CD8-positive, alpha-beta memory T cell (primary cell): ENCODE measurements at places on chromosomes 3 and 15.
A peak's percentile ranks its signal among the peaks of the same experiment; 100 is the strongest.

DNA sequence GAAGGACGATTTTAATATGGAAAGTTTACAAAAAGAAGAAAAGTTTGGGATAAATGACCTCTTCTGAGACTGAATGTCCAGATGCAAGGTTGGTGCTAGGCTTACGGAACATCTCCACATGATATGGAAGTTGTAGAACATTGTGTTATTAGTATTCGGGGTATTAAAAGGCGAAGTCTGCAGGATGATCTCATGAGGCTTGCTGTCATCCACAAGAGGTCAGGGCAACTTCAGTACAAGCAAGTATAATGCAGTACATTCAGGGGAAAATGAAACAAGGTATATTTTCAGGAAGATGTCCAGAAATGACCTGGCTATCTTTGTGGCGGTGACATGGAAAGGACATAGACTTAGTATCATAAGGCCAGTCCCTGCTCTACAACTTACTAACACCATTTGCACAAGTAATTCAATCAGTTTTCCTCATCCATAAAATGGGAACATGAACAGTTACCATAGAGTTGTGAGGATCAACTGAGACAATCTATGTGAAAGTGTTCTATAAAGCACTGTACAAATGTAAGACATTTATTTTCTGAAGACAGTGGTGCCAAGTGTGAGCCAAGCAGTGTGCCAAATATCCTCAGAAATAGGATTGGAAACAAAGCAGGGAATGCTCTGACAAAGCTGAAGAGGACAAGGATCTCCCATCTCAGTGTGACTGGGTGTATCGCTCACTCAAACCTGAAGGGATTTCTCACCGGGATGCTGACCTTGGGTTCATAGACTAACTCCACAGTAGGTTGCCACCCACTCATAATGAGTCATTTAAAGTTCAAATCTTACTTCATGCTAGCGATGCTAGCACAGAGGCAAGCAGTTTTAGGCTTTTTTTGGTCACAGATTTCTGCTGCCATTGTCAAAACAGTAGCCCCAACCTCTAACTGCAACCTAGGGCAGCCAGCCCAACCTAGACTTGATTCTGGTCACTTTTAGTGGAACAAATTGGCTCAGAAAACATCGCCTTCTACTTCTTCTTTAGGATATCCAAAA lies 118.3 kb downstream of the TIGIT start:
- H3K4me3 ChIP-seq = no peak overlapping the region
- no peaks in the 10 kb centered on the region for H3K27me3 ChIP-seq
- DNase-seq = no peak
- H3K36me3 ChIP-seq = no peaks in the 10 kb centered on the region
- no peak overlapping the region for H3K27ac ChIP-seq
- no peaks in the 10 kb centered on the region for H3K4me1 ChIP-seq

DNA sequence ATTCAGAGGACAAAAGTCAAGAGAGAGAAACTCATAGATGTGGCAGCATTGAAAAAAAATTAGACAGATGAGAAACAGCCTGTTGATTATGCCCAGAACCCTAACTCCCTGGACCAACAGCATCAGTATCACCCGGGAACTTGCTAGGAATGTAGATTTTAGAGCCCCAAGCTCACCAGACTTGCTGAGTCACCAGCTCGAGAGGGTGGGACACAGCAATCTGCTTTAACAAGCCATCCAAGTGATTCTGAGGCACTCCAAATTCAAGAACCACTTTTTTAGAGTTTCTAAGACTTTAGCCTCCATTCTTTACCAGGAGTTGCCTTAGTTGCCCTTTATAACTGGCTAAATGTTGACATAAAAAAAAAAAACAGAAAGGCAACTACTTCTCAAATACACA lies 70.9 kb downstream of the CGGBP1 start:
- no peak overlapping the region for H3K27ac ChIP-seq
- H3K4me3 ChIP-seq = no peak overlapping the region
- DNase-seq = no peak

DNA sequence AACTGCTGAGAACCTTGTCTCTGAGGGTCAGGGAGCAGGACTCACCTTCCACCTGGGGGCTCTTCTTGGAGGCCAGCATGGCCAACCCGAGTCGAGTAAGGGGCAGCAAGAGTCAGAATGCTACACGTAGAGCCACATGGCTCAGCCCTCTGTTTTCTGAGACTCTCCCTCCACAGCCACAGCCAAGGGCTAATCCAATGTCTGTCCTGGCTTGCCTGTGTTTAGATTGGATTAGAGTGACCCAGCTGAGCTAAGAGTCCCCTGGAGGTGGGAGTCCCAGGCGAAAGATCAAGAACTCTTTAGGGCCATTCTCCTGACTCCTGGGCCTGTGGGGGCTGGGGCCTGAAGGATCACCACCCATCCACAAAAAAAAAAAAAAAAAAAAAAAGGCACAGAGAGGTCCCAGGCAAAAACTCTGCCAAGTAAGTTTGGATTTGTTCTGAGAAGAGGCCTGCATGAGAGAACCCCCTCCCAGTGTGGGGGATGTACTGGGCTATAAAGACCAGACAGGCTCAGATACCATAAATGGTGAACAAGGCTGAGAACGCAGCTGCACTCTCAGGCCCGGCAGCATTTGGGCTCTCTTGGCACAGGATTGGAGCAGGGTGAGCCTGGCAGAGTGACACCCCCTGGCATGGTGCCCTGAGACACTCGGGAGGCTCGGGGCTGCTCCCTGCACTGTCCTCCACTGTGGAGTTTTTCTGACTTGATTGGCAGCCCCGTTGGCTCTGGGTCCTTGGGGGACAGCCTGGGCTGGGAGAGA lies 88.0 kb upstream of the OSBPL11 start:
- H3K4me1 ChIP-seq = no peaks in the 10 kb centered on the region
- H3K36me3 ChIP-seq = no peaks in the 10 kb centered on the region
- no peaks in the 10 kb centered on the region for H3K27me3 ChIP-seq
- DNase-seq = no peak

- no peak for DNase-seq
- H3K4me1 ChIP-seq = no peaks in the 10 kb centered on the region
- H3K36me3 ChIP-seq = no peaks in the 10 kb centered on the region
- no peak overlapping the region for H3K27ac ChIP-seq
- H3K4me3 ChIP-seq = no peak overlapping the region
These were observed 172.1 kb downstream of the POLR2M start for GRCh38 chr15:57878573-57878972.

DNA sequence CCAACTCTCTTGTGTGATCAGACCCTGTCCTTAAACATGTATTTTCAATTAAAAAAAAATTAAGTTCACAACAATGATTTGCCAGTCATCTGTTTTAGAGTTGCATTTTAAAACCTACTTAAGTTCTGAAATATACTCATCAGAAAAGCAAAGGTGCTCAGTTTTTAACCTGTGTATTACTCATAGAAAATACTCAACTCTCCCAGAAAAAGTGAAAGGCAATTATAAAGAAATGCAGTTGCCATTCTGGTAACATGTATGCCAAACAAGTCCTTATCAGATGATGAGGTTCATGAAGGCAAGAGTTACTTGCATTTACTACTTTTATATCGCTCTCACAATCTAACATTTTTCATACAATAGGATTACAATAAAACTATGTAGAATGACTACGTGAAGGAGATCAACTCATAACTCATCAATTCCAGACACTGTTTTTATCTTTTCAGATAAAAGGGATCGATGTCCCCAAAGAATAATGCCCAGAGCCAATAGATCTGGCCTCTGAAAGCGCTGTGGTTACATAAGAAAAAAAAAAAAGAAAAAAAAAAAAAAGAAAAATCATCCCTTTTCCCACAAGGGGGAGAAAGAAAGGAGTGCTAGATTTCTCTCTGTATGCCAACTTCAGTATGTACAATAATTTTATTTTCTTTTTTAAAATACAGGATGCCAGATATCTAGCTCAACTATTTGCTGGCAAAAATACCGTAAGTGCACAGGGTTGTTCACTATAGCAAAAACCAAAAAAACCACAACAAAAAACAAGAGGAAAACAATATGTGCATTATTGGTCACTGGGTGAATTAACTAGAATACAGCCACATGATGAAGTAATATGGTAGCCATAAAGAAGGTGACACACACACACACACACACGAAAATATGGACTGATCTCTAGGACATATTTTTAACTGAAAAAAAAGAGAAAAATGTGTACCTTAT lies 137.4 kb downstream of the NR1I2 start:
- no peak overlapping the region for H3K27ac ChIP-seq
- H3K4me3 ChIP-seq = no peak overlapping the region
- peaks cover 7% of the 10 kb centered on the region for H3K36me3 ChIP-seq
- no peak for DNase-seq

GRCh38 chr3:18900994-18901393 lies 247.3 kb upstream of the KCNH8 start:
- no peaks in the 10 kb centered on the region for H3K27me3 ChIP-seq
- no peak overlapping the region for H3K4me3 ChIP-seq
- H3K27ac ChIP-seq = no peak overlapping the region
- no peak for DNase-seq
- no peaks in the 10 kb centered on the region for H3K36me3 ChIP-seq

DNA sequence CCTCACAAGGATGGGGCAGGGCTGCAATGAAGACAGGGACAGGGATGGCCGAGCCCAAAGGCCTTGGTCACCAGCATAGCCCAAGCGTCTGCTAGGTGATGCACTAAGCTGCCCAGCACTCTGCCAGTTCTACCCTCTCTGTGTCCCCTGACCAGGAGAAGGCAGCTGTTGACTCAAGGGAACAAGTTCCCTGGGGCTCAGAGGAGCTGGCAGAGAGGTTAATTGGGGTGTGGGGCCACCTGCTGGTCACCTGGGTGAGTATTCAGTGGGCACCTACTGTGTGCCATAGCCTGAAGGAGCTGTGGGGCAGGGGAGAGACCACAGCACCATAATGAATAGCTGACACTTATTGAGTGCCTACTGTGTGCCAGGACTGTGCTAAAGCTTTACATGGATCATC lies 22.0 kb upstream of the DOCK3 start:
- peaks cover 8% of the 10 kb centered on the region for H3K36me3 ChIP-seq
- H3K27ac ChIP-seq = no peak overlapping the region
- peak; percentile 71 for DNase-seq
- H3K4me1 ChIP-seq = peaks cover 3% of the 10 kb centered on the region
- H3K27me3 ChIP-seq = no peaks in the 10 kb centered on the region
- H3K4me3 ChIP-seq = no peak overlapping the region

- DNase-seq = no peak
- no peaks in the 10 kb centered on the region for H3K36me3 ChIP-seq
- H3K27ac ChIP-seq = no peak overlapping the region
- H3K27me3 ChIP-seq = no peaks in the 10 kb centered on the region
These were observed 7.3 kb downstream of the ILDR1 start for GRCh38 chr3:122014741-122015140.

DNA sequence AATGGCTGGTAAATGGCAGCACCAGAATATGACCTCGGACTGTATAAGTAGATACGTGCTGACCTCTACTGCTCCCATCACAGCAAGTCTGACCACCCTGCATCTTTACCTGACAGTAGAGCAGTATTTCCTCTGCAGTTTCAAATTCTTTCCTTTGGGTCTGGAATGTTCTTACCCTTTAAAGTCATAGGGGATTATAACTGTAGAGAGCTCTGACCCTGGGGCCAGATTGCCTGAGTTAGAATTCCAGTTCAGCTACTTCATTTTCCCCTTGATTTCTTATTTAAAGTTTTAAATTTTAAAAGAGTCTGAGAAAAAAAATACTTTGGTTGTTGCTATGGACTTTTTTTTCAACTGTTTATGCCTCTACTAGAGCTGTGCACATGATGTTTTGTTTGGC lies 237.7 kb downstream of the NR1D2 start:
- no peaks in the 10 kb centered on the region for H3K4me1 ChIP-seq
- H3K36me3 ChIP-seq = no peaks in the 10 kb centered on the region
- no peak for DNase-seq
- H3K27ac ChIP-seq = no peak overlapping the region
- no peaks in the 10 kb centered on the region for H3K27me3 ChIP-seq

- no peak for DNase-seq
- H3K27ac ChIP-seq = no peak overlapping the region
- H3K4me1 ChIP-seq = no peaks in the 10 kb centered on the region
- no peaks in the 10 kb centered on the region for H3K27me3 ChIP-seq
- no peaks in the 10 kb centered on the region for H3K36me3 ChIP-seq
- no peak overlapping the region for H3K4me3 ChIP-seq
These were observed 205.0 kb downstream of the ADAMTSL3 start for GRCh38 chr15:83858820-83859505.

GRCh38 chr3:136196064-136196400 lies at the start of gene MSL2:
MSL2 (minus strand) TSS chr3:136196335; CDS start chr3:136195113, 1,222 bp downstream.
- H3K36me3 ChIP-seq = no peaks in the 10 kb centered on the region
- no peak for DNase-seq
- H3K27ac ChIP-seq = peak within 1 kb of the TSS; percentile 84
- H3K27me3 ChIP-seq = no peaks in the 10 kb centered on the region

- no peak overlapping the region for H3K4me3 ChIP-seq
- peaks cover 4% of the 10 kb centered on the region for H3K27me3 ChIP-seq
- no peak for DNase-seq
- no peaks in the 10 kb centered on the region for H3K4me1 ChIP-seq
- no peaks in the 10 kb centered on the region for H3K36me3 ChIP-seq
- H3K27ac ChIP-seq = no peak overlapping the region
These were observed 70.7 kb upstream of the THBS1 start for GRCh38 chr15:39510001-39510701.

GRCh38 chr3:168620854-168621253 lies 525.1 kb upstream of the GOLIM4 start:
- H3K4me1 ChIP-seq = no peaks in the 10 kb centered on the region
- H3K4me3 ChIP-seq = no peak overlapping the region
- no peaks in the 10 kb centered on the region for H3K36me3 ChIP-seq
- no peaks in the 10 kb centered on the region for H3K27me3 ChIP-seq

- H3K36me3 ChIP-seq = no peaks in the 10 kb centered on the region
- H3K27me3 ChIP-seq = no peaks in the 10 kb centered on the region
- no peak overlapping the region for H3K27ac ChIP-seq
- DNase-seq = no peak
- no peak overlapping the region for H3K4me3 ChIP-seq
These were observed 24.2 kb downstream of the WDR93 start for GRCh38 chr15:89714775-89715174.

DNA sequence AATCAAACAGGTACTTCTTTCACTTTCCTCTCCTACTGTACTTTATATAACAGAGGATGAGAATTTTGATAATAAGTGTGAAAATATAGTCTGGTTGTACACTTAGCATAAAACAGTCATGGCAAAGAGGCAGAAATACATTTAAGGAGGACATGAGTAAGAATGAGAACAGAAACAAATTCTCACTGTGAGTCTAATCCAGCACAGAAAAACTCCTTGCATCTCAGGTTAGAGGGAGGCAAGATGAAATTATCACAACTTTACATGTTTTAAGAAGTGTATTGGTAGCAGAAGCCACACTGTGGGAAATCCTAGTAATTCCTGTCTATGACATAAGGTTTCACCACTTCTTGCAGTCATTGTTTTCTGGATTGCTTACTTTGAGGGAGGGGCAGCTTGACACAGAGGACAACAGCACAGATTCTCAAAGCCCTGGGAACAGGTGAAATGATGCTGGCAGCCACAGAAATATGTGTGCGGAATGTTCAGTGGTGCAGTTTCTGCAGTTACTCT lies 733.6 kb upstream of the GBE1 start:
- no peaks in the 10 kb centered on the region for H3K36me3 ChIP-seq
- no peak overlapping the region for H3K4me3 ChIP-seq
- no peak overlapping the region for H3K27ac ChIP-seq
- no peak for DNase-seq

GRCh38 chr15:82995938-82996337 lies 9.9 kb downstream of the RAMAC start:
- H3K4me1 ChIP-seq = peaks cover 9% of the 10 kb centered on the region
- DNase-seq = no peak
- H3K27ac ChIP-seq = no peak overlapping the region
- H3K4me3 ChIP-seq = no peak overlapping the region
- no peaks in the 10 kb centered on the region for H3K36me3 ChIP-seq
- no peaks in the 10 kb centered on the region for H3K27me3 ChIP-seq
